Left lung (tissue), 14 donors: ENCODE measurements at places on chromosomes 1 and 21.

DNA sequence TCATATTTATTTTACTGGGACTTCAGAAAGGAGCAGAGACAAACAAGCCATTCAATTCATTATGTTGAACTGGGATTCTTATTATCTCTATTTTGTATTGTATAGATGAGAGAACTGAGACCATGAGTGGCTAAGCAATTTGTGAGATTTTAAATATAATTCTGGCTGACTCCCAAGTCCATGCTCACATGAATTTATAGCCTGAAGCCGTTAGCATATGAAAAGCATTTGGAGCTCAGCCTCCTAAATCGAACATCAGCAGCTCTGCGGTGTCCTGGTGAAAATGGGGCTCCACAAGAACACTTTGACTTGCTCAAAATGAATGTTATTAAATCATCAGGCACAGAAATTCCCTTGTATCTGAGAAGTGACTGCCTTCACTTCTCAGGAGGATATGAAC is 96.8 kb upstream of the DPT start:
- H3K4me3 ChIP-seq: no peak overlapping the region
- no peaks in the 10 kb centered on the region for H3K36me3 ChIP-seq
- DNase-seq: no peak
- H3K27ac ChIP-seq: no peak overlapping the region
- no peaks in the 10 kb centered on the region for H3K4me1 ChIP-seq
- H3K27me3 ChIP-seq: no peaks in the 10 kb centered on the region

- H3K4me3 ChIP-seq: no peak overlapping the region
- peaks cover 78% of the 10 kb centered on the region for H3K4me1 ChIP-seq
- H3K27me3 ChIP-seq: no peaks in the 10 kb centered on the region
- no peak for DNase-seq
- peaks cover 13% of the 10 kb centered on the region for H3K36me3 ChIP-seq
Measured at GRCh38 chr21:33238565-33239255, 9.0 kb downstream of the IFNAR2 start.

DNA sequence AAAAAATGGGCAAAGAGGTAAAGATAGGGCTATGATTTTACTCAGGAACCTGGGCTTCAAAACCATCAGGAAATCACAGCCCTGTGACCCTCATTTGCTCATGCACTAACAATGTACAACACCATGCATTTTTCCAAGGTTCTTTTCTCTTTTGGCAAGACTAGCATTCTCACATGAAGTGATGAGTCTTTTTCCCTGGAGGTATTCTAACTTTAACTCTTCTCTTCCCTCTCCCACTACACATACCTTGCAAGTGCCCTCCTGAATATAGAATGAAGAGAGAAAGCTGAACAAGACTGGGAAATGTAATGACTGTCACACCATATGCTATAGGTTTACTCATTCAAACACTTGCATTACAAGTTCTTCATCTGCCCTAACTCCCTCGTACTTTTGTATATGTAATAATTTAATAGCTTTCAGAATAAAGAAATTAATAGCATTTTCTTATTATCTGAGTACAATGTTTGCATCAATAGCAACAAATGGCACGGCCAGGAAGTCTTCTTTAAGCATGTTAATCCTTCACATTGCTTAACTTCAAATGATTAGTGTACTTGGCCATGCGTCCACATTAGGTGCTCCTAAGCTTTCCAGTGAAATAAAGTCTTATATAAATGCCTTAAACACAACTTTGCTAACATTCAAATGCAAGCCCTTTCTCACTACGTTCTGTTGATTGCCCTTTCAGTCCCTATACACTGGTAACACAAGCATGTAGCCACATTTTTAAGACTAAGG is 1.8 kb downstream of the NIBAN1 start:
- peaks cover 4% of the 10 kb centered on the region for H3K4me1 ChIP-seq
- no peaks in the 10 kb centered on the region for H3K36me3 ChIP-seq
- no peak for DNase-seq
- no peaks in the 10 kb centered on the region for H3K27me3 ChIP-seq
- peak overlapping the region; percentile 10 for H3K27ac ChIP-seq

DNA sequence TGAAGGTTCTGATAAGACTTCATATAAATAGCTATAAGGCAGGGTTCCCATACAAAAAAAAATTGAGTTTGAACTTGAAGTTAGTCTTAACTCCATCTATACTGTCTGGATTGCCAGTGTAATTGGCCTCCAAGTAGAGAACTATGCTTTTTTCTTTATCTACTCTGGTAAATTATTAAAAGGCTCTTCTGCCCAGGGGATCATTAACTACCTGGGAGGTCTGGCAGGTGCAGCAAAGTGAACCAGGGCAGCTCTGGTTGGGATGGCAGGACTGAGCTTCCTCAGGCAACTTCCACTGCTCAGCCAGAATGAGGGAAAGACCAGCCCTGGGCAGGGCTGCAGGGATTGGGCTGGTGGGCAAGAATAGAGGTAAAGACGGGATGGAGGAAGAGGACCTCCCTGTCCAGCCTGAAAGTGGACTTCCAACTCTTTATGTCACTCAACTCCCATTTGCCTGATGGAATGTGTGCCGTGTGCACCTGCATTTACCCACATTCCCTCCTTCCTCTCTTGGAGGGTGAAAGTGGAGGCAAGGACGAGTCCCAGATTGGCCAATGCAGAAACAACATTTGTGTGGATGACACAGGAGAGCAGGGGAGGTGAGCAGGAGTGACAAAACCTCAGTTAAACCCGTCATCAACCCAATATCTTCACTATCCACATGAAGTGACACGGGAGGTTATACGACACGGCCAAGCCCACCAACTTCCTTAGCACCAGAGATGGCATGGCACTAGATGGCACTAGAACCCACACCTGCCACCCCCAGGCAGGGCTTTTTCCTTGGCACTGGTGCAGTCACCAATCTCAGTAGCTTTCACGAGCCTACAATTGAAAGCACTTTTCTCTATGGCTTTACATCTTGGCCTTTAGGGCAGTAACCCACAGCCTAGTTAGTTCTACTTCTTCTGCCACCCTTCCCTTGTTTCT is 25.2 kb downstream of the CCN1 start:
- DNase-seq: peak; percentile 37
- H3K36me3 ChIP-seq: no peaks in the 10 kb centered on the region
- no peaks in the 10 kb centered on the region for H3K4me1 ChIP-seq
- no peak overlapping the region for H3K4me3 ChIP-seq

DNA sequence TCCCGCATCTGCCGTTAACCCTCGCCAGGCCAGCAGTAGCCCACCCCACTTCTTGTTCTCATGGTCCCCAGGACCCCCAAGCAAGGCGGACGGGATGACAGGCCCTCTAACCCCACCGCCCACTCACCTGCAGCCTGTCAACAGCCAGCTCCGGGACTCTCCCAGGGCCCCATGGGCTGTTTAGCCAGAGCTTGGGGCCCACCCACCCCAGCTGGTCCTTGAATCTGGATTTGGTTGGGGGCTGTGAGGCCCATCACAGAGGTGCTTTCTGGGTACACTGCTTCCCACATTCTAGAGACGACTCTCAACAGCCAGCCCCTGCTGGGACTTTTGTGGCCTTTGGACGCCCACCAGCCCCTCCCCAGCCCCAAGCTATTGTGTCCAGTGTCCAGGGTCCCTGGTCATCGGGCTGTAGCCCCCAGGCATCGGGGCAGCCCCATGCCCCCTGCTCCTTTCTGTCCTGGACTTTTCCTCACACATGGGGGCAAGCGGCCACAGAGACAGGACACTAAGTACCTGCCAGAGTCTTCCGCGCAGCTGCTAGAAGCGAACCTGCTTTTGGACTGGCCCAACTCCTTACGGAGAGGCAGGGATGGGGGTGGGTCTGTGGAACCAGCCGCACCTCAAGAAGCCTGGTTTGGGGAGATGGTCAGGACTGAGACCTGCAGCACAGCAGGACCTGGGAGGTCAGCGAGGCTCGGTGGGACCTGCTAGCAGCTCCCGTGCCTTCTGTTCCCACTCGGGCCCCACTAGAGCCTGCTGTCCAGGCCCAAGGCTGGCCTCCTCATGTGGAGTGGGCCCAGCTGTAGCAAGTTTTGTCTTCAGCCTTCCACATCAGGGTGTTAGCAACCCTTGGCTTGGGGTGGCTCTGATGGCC is 208.1 kb upstream of the VAMP3 start:
- DNase-seq: peak; percentile 61
- H3K27ac ChIP-seq: no peak overlapping the region
- H3K27me3 ChIP-seq: no peaks in the 10 kb centered on the region
- no peak overlapping the region for H3K4me3 ChIP-seq
- no peaks in the 10 kb centered on the region for H3K4me1 ChIP-seq
- H3K36me3 ChIP-seq: no peaks in the 10 kb centered on the region

DNA sequence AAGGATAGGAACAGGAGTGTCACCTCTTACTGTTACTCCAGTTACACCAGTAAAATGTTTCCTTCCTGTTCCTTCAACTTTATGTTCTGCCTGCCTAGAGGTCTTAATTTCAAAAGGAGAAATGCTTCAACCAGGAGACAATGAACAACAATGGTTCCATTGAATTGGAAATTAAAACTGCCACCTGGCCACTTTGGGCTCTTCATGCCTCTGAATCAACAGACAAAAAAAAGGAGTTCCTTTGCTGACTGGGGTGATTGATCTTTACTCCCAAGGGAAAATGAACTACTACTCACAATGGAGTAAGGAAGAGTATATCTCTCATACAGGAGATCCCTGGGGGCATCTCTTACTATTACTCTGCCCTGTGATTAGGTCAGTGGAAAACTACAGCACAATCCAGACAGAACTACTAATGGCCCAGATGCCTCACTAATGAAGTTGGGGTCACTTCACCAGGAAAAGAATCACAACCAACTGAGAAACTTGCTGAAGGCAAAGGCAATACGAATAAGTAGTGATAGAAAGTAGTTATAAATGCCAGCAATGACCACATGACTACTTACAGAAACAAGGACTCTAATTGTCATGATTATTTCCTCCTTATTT is 76.6 kb upstream of the PRDX6 start:
- H3K4me1 ChIP-seq: no peaks in the 10 kb centered on the region
- H3K27me3 ChIP-seq: no peaks in the 10 kb centered on the region
- no peak overlapping the region for H3K27ac ChIP-seq
- no peak for DNase-seq
- H3K4me3 ChIP-seq: no peak overlapping the region

DNA sequence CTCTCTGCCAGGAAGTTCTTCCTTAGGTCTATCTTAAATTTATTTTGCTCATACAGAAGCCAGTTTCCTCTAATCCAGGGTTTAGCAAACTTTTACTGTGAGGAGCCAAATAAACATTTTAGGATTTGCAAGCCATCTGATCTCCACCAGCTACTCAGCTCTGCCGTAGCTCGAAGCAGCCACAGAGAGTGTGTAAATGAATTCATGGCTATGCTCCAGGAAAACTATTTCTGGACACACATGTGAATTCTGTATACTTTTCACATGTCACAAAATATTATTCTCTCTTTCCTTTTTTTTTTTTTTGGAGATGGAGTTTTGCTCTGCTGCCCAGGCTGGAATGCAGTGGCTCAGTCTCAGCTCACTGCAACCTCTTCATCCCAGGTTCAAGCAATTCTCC is 13.4 kb upstream of the AGTRAP start:
- H3K4me3 ChIP-seq: no peak overlapping the region
- no peaks in the 10 kb centered on the region for H3K27me3 ChIP-seq
- H3K27ac ChIP-seq: no peak overlapping the region
- DNase-seq: no peak
- peaks cover 59% of the 10 kb centered on the region for H3K4me1 ChIP-seq
- no peaks in the 10 kb centered on the region for H3K36me3 ChIP-seq

DNA sequence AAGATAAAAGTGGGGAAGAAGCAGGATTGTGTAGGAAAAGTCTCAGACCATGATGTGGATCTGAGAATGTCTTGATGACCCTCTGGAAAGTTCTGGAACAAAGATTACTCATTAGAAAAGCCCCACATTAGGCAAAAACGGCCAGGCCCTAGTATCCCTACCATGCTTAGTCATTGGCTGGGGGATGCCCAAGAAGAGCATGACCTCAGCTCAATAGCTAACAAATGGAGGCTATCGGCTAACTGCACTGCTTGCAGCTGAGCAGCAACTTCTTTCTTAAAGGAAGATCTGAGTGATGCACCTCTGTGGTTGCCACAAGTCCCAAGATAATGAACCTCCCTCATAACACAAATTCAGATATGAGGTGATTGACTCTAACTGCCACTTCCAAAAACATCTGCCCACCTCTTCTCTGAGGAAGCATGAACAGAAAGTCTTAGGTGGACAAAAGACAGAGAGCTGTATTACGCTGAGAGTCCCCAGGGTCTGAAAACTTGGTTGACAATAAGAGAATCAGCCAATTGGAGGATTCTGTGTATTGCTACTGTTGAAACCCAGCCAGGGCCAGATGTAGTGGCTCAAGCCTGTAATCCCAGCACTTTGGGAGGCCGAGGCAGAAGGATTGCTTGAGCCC is 64.6 kb upstream of the AK4 start:
- no peak for DNase-seq
- H3K27ac ChIP-seq: no peak overlapping the region
- peaks cover 14% of the 10 kb centered on the region for H3K4me1 ChIP-seq
- no peaks in the 10 kb centered on the region for H3K27me3 ChIP-seq
- no peak overlapping the region for H3K4me3 ChIP-seq

GRCh38 chr1:77438236-77438913 is 156.6 kb downstream of the AK5 start:
- DNase-seq: peak; percentile 26
- no peak overlapping the region for H3K4me3 ChIP-seq
- H3K36me3 ChIP-seq: no peaks in the 10 kb centered on the region

- peaks cover 42% of the 10 kb centered on the region for H3K4me1 ChIP-seq
- H3K27ac ChIP-seq: peak overlapping the region; percentile 51
- DNase-seq: no peak
- H3K4me3 ChIP-seq: no peak overlapping the region
Measured at GRCh38 chr1:167601442-167602383, 28.3 kb upstream of the RCSD1 start.

- no peaks in the 10 kb centered on the region for H3K36me3 ChIP-seq
- H3K27me3 ChIP-seq: no peaks in the 10 kb centered on the region
- no peak for DNase-seq
- H3K27ac ChIP-seq: no peak overlapping the region
Measured at GRCh38 chr1:237772009-237772408, 118.7 kb downstream of the ZP4 start.

DNA sequence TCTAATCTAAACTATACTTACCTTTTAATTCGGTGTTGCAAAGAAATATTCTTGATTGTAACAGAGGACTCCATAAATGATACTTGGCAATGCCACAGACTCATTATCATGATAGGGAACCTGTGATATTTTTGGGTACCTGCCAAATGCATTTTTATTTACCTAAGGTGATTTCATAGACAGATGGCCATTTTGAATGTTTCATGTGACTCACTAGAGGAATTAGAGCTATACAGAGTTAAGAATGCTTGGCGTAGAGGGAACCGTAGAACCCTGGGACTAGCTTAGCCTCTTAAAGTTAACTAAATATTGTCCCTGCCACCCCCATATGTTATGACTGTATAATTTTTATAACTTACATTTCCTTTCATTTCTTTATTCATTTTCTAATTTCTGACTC is 136.1 kb downstream of the DISP1 start:
- no peaks in the 10 kb centered on the region for H3K27me3 ChIP-seq
- no peak overlapping the region for H3K4me3 ChIP-seq
- no peak for DNase-seq
- H3K27ac ChIP-seq: no peak overlapping the region
- H3K4me1 ChIP-seq: no peaks in the 10 kb centered on the region

- H3K36me3 ChIP-seq: no peaks in the 10 kb centered on the region
- H3K27me3 ChIP-seq: no peaks in the 10 kb centered on the region
- H3K4me1 ChIP-seq: no peaks in the 10 kb centered on the region
- DNase-seq: no peak
- H3K4me3 ChIP-seq: no peak overlapping the region
Measured at GRCh38 chr1:41712081-41712480, 206.6 kb downstream of the HIVEP3 start.
